ENCODE measurements at places on chromosomes 5 and 9.

DNA sequence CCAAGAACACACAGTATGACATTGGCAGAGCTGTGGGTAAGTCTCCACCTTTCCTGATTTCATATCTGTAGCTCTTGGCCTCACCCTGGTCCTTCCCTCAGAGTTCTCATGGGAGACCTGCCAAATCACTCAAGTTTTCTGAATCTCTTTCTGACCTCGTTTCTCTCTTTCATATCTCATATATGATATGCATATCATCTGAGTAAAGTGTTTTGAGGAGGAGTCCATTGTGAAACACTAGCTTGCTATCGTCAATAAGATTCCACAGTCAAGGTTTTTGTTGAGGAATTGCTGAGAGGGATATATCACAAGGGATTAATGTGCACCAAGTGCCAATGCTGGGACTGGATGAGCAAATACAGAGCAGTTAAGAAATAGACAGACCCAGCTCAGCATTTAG is 739.2 kb downstream of the BRINP1 start:
- DNase-seq: no peak

GRCh38 chr9:86262492-86262891 is 3.0 kb upstream of the C9orf153 start:
- DNase-seq: no peak

DNA sequence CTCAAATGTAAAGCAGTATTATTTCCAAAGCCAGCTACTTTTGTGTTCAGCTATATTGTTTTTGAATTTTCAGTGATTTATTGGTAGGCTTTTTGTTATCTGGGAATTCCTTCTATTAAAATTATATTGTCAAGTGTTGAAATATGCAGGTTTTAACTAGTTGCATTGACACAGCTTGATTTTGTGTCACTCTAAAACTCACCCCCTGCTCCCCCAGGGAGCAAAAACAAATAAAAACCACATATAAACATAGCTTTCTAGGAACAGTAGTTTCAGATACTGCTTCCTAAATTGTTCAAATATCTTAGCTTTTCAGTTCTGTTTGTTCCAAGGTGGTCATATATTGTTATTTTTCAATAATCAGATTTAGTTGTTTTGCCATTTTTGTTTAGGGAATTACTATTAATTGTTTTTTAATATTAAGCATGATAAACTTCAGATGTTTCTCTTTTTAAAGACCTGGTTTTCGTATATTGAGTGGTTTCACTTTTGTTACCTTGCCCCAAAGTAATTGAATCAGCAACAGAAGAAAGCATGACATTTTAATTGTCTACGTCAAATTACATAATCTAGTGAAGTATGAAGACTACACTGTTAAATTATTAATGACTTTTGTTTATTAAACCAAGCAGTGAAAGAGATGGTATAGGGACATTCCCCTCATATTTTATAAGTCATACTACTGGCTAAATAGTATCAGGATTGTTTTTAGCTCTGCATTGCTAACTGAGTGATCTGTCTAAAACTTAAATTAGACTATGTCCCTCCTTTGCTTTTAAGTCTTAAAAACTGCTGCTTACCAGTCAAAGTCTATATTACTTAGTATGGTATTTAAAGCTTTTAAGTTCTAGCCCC is 43.4 kb downstream of the ERBIN start:
- DNase-seq: no peak

DNA sequence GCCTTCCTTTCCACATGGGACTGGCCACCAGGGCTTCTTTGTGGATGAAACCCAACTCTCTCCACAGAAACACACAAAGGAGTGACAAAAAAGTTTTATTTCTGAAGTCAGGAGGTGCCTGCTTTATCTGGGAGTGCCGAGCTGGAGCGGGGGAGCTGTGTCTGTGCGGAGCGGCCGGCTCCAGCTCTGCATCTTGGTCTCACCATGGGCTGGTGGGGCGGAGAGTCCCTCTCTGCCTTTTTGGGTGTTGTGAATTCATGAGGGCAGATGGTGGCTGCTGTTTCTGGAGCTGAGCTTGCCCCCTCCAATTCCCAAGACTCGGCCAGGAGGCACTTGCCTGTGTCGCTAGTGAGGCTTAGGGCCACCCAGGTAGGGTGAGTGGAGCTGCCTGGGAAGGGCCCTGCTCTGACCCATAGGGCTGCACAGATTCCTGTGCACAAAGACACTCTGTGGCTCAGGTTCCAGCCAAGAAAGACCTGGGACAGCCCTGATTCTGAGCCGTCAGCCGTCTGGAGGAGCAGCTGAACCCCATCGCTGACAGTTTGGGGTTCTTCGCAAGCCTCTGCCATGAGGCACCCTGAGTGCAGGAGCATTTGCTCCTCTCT is 1.4 kb downstream of the DBH start:
- DNase-seq: no peak

- DNase-seq: no peak
Observed at GRCh38 chr5:1476967-1477310, 31.7 kb upstream of the SLC6A3 start.

- no peak for DNase-seq
Observed at GRCh38 chr5:135880278-135880677, 15.4 kb downstream of the IL9 start.

DNA sequence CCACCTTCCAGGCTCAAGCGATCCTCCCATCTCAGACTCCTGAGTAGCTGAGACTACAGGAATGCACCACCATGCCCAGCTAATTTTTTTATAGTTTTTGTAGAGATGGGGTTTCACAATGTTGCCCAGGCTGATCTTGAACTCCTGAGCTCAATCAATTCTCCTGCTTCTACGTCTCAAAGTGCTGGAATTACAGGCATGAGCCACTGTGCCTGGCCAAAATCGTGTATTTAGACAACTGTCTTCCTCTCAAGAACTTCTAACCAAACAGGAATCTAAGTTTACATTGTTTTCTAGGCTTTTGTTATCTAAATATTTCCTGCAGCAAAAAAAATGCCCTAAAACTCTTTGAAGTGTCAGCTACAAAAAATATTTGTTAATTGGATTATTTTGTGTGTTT is 78.8 kb downstream of the NLN start:
- no peak for DNase-seq

DNA sequence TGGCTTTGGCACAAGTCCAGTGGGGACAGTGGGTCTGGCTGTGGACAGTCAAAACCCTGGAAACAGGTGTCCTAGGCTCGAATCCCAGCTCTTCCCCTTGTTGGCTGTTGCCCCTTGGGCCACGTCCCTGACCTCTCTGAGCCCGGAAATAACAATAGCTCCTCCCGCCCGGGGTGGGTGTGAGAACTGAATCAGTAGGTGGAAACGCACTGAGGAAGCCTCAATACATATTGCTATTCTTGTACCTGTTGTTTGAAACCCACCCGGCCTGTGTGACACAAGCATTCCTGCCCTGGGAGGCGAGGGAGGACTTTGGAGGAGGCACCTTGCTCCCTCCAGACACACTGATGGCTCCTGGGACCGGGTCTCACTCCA is 134.1 kb downstream of the OLFM1 start:
- DNase-seq: no peak

GRCh38 chr5:35665096-35665495 is 47.4 kb downstream of the SPEF2 start:
- no peak for DNase-seq

DNA sequence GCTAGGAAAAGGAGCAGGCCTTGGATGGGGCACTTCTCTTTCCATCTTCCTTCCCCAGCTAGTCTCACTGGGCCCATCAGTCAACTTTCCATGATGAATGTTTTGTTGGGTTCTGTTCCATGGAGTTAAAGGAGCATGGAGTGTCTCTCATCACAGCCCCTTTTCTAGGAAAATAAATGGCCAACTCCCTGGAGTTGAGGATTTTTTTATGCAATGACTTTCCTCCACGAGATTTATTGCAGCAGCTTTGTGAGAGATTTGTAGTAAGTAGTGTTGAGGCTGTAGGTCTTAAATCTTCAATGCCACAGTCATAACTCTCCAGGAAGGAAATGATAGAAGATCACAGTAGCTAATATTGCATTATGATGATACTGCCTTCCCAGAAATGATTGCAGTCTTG is 45.6 kb upstream of the SLC44A1 start:
- DNase-seq: no peak

DNA sequence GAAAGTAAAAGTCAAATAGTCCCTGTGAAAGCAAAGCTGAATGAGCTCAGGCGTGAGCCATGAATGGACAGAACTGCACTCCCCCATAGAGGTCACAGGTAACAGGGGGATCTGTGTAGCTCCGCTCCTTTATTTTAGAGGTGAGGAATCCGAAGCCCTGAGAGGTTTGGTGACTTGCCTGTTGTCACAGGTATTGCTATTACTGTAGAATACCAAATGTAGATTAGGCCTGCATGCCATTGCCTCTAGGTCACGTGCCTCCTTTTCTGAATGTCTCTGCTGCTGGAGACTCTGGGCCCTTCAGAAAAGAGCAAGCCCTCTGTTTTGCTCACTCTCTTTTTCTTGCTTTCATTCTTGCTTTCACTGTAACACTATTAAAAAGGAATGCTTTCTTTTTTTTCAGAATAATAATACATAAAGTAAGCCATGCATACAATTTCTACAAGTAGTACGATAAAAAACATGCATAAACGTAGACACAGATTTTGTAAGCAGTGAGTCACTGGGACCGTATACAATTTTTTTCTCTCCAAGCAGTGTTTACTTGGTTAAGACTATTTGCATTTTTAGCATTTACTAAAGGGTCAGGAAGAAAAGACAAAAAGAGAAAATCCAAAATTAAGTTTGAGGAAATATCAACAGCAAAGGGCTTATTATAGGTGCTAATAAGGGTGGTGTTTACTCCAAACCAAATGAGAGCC is 568.7 kb upstream of the ADAMTS16 start:
- no peak for DNase-seq

- no peak for DNase-seq
Observed at GRCh38 chr9:36138901-36139300, 2.4 kb downstream of the GLIPR2 start.

DNA sequence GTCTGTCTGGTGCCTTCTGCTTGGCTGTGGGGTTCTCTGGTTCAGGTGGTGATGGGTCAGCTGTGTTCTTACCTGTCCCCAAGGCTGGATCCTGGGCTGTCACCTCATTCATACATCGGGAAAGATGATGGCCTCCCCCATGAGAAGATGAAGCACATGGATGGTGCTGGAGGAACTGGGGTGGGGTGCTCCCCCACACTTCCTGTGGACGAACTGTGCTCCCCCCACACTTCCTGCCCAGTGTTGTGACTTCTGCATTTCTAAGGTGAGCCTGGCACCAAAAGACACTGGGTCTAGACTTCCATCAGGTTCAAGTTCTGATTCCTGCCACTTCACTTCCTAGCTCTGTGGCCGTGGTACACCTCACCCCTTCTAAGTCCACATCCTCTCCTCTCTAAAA is 4.3 kb upstream of the SURF6 start:
- DNase-seq: no peak

DNA sequence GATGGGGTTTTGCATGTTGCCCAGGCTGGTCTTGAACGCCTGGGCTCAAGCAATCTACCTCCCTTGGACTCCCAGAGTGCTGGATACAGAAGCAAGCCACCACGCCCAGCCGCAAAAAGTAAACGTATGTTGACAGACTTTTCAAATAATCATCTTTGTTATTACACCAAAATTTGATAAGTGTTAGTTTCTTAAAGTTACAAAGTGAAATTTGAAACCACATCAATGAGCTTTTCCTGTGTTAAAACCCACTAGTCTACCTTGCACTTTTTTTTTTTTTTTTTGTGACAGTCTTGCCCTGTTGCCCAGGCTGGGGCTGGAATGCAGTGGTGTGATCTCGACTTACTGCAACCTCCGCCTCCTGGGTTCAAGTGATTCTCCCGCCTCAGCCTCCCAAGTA is 29.9 kb downstream of the SPACA9 start:
- no peak for DNase-seq

DNA sequence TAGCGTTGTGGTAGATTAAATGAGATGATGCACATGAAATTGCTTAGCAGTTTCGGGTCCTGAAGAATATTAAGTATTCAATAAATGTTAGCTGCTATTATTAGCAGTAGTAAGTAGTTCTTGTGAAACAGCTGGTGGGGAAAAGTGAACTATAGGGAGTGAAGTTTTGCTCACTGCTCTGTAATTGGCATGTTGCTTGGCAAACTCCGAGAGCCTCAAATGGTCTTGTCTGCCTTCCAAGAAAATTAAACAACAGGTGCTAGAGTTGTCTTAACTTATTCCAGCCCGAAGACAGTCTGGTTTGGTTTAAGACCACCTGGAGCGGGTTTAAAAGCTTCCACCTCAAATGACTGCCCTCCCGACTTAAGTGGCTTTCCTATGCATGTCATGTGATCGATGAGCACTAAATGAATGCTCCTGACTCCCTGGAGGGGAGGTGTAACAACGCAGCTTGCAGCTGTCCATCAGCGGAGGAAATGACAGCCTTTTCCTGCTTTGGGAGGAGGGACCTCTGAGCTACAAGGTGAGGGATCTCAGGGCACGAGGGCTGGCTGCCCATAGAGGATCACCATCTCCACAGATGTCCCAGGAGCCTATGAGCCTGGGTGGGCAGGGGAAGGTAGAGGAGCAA is 202.9 kb upstream of the PANK3 start:
- no peak for DNase-seq

- DNase-seq: no peak
Observed at GRCh38 chr9:97473717-97474116, 27.7 kb upstream of the TMOD1 start.

DNA sequence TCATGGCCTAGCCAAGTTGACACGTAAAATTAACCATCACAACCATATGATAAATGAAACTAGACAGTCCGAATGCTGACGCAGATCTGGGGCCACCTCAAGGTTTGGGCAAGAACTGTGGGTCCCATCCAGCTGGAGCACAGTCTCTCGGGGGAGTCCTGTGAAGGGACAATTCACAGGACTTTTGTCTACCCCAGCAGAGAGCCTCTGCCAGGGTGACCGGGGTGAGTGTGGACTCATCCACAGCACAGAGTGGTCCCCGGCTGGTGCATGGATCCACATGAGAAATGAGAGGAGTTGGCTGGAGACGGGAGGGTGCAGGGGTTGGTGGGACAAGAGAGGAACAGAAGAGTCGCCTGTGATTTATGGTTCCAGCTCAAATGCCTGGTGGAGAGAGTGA is 17.7 kb upstream of the MED10 start:
- no peak for DNase-seq

GRCh38 chr9:107983762-107984161 is 494.2 kb upstream of the KLF4 start:
- no peak for DNase-seq

GRCh38 chr5:119862619-119863018 is 233.3 kb downstream of the FAM170A start:
- no peak for DNase-seq

- no peak for DNase-seq
Observed at GRCh38 chr9:37149666-37150308, 29.4 kb downstream of the ZCCHC7 start.
